ENCODE measurements at places on chromosomes 6 and 20.

- ATAC-seq = no peak
Measured at GRCh38 chr6:52346503-52346902, 15.4 kb upstream of the PAQR8 start.

GRCh38 chr6:170114187-170114945 is 176.5 kb downstream of the DLL1 start:
- ATAC-seq = no peak

- no peak for ATAC-seq
Measured at GRCh38 chr6:7147051-7147671, 39.4 kb downstream of the RREB1 start.

GRCh38 chr20:18266282-18266681 is 22.0 kb upstream of the ZNF133 start:
- ATAC-seq = no peak

GRCh38 chr6:161489626-161490306 is 215.9 kb upstream of the AGPAT4 start:
- no peak for ATAC-seq

DNA sequence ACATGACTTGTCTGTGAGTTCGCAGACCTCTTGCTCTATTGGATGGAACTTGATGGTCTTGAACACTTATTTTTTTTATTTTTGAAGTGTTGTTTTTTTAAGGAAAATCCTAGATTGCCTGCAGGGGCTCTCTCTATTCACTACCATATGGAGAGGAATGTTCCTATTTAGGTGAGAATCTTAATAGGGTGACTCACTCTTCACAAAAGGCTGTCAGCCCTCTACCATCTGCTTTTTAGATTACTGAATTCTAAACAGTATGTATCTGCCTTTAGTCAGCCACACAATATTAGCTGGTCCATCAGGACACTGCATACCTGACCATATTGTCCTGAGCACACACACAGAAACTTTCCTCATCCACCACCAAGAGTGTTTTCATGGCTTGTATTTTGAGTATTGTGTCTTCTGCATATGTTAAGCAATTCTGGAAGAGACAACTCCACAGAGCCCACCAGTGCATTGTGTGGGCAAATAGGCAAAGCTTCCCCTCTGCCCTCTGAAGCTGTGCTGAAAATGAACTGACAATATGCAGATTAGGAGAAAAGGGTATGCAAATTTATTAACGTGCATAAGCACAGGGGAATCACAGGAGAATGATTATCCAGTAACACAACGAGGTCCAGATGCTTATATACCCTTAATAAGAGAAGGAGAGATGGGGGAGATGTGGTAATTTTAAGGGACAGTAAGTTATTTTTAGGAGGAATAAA is 6.6 kb upstream of the BTBD9 start:
- peak; percentile 69 for ATAC-seq

GRCh38 chr20:44990425-44990824 is 24.1 kb downstream of the STK4 start:
- peak; percentile 55 for ATAC-seq

Measured in motor neuron (in vitro differentiated cells).